ENCODE measurements at places on chromosomes 12 and 14. TPM values are rescaled to one million over a fixed set of nuclear protein-coding genes. Genes with fewer than 3 reads are reported as not detected.

CLEC6A gene
- total RNA-seq = not detected

GPATCH2L gene
- total RNA-seq = 20.4 TPM

GNPTAB gene
- 52.9 TPM for total RNA-seq

SCN8A gene
- 0.13 TPM for total RNA-seq

ABCD2 gene
- 9.2 TPM for total RNA-seq

PDE3A gene
- total RNA-seq = 153 TPM

TAS2R8 gene
- not detected for total RNA-seq

KRT77 gene
- not detected for total RNA-seq

GRCh38 chr14:84390010-84390409 is 1139.9 kb upstream of the FLRT2 start:
- DNase-seq = no peak

- DNase-seq = no peak
Observed at GRCh38 chr14:37796703-37797416, 201.4 kb downstream of the TTC6 start.

- no peak for DNase-seq
Observed at GRCh38 chr12:54004841-54005530, 3.8 kb upstream of the HOXC8 start.

DNA sequence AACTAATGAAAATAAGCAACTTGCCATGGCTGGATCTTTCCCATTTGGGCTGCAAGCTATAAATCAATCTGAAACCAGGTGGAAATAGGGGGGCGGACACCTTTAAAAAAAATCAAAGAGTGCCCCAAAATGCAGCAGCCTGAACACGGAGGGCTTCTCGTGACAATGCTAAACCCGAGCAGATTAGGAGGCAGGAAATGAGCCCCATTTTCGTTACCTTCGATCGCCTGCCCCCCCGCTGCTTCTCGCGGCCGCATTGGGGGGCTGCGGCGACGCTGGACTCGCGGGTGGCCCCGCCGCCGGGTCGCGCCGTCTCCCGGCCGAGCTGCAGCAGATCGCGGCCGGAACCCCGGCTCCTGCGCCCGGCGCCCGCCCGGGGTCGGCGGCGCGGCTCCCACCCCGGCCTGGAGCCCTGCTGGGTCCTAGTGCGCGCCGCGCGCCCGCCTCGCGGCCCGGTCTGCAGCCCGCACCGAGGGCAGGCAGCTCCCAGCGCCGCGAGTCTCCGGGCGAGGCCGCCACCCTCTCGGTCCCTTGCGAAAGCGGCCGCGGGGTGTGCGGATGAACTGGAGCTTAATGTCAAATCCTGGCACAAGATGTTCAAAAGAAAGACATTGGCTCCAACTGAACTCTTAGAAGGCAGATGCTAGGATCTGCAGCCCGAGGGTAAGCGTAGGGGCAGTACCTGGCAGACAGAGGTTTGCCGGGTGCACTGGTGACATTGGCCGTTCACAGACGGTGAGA is 201.9 kb upstream of the FOXN3 start:
- DNase-seq = peak; percentile 87

- DNase-seq = no peak
Observed at GRCh38 chr12:115191342-115191741, 507.4 kb upstream of the TBX3 start.

DNA sequence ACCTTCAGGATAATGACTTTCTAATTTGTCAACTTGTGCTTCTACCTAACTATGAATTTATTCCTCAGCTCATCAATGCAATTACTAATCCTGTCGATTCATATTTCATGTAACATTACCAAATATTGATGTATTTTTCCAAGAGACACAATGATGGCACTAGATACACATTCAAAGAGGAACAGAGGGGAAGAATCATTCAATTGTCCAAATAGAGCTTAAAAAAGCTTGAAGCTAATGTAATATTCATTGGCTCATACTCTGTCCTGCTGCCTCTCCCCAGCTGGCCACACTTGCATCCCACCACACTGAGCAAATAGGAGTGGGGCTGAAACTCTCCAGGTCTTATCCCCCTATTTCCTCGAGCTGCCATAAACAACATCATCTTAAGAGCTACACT is 9.3 kb downstream of the TESPA1 start:
- no peak for DNase-seq

DNA sequence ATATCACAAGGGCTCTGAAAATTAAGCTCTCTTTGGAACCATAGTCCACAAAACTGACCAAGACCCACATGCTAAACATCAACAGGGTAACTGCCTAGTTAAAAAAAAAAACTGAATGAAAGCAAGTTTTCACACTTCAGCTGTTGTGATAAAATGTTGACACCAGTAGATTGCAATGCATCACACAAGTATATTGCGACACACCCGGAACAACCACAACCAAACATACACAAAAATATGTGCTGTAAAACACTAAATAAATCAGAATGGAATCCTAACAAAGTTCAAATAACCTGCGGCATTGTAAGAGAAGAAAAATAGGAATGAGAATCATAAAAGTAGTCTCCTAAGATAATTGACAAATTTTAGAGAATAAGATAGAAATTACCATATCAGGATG is 710.3 kb downstream of the AACS start:
- DNase-seq = no peak

GRCh38 chr12:123971770-123972456 is 718 bp downstream of the CCDC92 start:
- peak; percentile 51 for DNase-seq

- no peak for DNase-seq
Observed at GRCh38 chr12:131603106-131603938, 107.6 kb upstream of the SFSWAP start.

- no peak for DNase-seq
Observed at GRCh38 chr14:73903028-73903427, 16.4 kb downstream of the ZNF410 start.

DNA sequence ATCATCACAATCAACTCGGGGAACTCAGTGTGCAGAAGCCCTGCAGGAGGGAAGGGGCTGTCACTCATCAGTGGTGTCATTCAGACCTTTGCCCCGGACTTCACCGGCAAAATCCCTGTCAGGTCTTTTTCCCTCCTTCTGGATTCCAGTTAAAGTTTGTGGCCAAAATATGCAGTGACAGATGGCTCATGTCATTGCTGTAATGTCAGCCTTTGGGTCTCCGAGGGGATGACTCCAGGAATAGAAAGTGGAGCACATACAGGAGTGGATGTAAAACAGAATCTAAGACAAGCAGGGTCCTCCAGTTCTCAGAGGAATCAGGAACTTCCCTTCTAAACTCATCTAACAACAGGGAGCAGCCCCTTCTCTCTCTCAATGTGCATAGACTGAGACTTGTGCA is 130.3 kb upstream of the RASSF8 start:
- DNase-seq = no peak

- DNase-seq = no peak
Observed at GRCh38 chr14:82270286-82270685, 736.6 kb upstream of the SEL1L start.

GRCh38 chr14:89853936-89854693 is 100.4 kb downstream of the EFCAB11 start:
- no peak for DNase-seq

DNA sequence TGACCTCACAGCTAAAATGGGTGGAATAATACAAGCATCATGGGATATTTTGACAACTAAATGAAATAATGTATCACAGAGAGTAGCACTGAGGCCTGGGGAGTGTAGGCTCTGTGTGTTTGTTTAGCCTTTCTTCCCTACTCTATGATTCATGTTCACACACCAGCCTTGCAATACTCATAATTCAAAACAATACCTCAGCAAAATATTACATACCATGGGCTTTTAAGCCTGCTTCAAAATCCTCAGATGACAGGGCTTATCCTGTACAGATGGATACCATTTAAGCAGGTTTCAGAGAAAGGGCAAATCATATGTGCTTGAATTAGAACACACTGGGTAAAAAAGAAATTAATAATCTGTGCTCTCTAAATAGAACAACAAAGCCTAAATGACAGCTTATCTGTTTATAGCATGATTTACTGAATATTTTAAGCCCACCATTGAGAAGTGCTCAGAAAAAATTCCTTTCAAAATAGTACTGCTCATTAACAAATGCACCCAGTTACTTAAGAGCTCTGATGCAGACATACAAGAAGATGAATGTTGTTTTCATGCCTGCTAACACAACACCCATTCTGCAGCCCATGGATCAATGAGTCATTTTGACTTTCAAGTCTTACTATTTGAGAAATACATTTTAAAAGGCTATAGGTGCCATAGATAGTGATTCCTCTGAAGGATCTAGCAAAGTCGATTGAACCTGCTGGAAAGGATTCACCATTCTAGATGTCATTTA is 84.9 kb upstream of the ADAMTS20 start:
- no peak for DNase-seq

GRCh38 chr12:110694330-110694901 is 5.5 kb upstream of the HVCN1 start:
- DNase-seq = peak; percentile 77

- DNase-seq = peak; percentile 37
Observed at GRCh38 chr12:122840580-122841513, 5.6 kb downstream of the HIP1R start.
